ENCODE measurements at places on chromosomes 12 and 14.

- no peak for DNase-seq
Measured at GRCh38 chr12:23083267-23083666, 458.3 kb downstream of the ETNK1 start.

DNA sequence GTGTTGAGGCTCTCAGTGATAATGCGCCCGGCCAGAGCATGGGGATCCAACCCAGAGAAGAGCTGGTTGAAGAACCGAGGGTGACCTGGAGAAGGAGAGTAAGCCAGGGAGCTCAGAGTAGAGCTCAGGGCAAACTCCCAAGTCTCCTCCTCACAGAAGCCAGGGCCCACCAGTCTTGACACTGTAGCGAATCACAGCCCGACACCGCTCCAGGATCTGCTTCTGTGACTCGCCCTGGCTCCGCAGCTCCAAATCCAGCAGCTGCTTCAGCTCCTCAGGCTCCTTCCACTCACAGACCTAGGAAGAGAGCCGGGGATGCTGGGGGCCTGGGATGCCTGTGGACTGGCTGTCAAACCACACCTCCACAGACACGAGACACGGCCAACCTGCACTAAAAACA, 8.2 kb upstream of the ZNF740 start:
- DNase-seq = no peak

GRCh38 chr12:1848146-1848545, 27.8 kb downstream of the LRTM2 start:
- DNase-seq = no peak

- no peak for DNase-seq
Measured at GRCh38 chr12:100481021-100481420, 7.4 kb downstream of the NR1H4 start.

- no peak for DNase-seq
Measured at GRCh38 chr14:86797075-86797351, 1196.0 kb downstream of the GALC start.

DNA sequence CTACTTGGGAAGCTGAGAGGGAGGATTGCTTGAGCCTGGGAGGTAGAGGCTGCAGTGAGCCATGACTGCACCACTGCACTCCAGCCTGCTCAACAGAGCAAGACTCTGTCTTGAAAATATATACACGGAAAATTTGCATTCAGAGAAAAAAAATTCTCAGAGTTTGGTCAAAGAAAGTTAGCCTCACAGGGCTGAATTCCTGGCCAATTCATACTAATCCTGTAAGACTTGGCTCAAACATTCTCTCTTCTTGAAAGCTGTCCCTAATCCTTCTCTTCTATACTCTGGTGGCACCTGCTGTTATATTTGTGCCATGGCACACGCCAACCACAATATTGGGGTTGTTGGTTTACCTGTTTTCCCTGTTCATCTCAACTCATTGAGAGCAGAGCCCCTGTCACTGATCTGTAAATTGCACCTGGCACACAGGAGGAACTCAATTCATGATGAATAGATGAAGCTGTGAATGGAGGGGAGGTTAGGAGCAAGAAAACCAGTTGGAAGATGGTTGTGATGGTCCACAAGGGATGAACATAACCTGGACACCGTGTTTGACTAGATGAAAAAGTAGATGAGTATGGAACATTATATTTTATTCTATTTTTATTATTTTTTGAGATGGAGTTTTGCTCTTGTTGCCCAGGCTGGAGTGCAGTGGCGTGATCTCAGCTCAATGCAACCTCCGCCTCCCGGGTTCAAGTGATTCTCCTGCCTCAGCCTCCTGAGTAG, 36.8 kb upstream of the SPTSSA start:
- DNase-seq = peak; percentile 30

- no peak for DNase-seq
Measured at GRCh38 chr12:100843061-100843460, 48.5 kb downstream of the ANO4 start.

Measured in inflammatory macrophage treated with lipopolysaccharide for 4 hours (primary cell).